GM23338 (cell line): ENCODE measurements at places on chromosomes 6 and 20.

DNA sequence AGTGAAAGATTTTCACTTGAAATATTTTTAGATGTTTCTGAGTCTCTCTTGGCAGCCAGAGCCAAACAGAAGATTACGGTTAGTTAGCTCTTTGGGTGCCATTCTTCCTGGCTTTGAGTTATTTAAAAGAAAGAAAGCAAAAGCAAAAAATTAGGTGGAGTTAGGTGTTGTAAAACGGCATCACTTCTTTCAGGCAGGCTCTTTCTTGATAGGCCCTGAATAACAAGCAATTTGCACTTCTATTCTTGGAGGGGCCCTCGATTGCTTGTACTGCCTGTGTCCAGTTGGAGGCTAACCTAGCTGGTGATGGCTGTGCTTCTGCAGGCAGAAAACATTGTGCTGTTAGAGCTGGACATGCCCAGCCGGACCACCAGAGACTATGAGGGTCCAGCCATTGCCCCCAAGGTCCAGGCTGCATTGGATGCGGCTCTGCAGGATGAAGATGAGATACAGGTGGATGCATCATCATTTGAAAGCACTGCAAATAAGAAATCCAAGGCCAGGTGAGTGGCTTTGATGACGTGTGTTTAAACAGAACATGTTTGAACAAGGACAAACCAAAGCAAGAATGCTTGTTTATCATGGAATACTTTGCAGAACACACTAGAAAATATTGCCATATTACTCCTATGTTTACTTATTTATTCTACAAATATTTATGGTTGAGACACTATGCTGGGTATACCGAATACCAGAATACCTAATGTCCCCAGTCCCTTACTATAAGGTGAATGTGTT lies 28.1 kb upstream of the ASXL1 start:
- DNase-seq, result no peak

GRCh38 chr6:152952866-152953509 lies 29.9 kb downstream of the FBXO5 start:
- DNase-seq, result peak; percentile 69

GRCh38 chr6:79742030-79742429 lies 110.9 kb downstream of the SH3BGRL2 start:
- no peak for DNase-seq

- no peak for DNase-seq
Observed at GRCh38 chr6:30613251-30614043, 3.6 kb downstream of the PPP1R10 start.

GRCh38 chr6:40930555-40930954 lies 108.5 kb downstream of the UNC5CL start:
- DNase-seq, result peak; percentile 22

DNA sequence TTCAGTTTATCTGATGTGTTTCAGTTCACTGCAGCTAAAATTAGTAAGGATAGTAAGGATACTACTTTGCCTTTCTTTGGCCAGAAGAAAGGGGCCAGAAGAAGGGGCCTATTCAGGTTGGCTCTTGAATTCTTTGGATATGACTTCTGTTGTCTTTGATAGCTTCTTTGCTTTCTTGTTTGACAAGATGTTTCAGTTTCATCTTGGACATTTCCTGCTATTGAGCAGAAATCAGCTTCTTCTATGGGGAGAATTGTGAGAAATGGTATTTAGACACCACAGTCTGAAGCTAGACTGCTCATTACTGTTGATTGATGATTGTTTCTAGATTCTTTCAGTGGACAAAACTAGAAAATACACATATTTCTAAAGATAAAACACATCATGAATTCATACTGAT lies 23.2 kb downstream of the L3MBTL3 start:
- no peak for DNase-seq

DNA sequence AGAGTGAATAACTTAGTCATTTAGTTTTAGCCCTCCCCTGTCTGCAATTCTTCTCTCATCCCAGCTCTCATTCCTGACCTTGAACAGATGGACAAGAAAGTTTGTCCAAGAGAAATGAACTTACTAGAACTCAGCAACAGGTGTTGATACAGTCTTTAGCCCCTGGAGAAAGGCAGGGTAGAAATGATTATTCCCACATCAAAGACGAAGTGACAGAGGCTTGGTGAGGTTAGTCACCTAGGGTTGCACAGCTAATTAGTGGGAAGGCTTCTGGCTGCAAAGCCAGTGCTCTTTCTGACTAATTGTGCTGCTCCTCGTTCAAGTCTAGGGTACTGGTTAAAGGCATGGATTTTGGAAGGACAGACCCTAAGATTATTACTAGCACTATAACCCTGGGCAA lies 4.5 kb downstream of the ZDHHC14 start:
- DNase-seq, result no peak

- peak; percentile 100 for DNase-seq
Observed at GRCh38 chr20:46011631-46012482, 3.1 kb downstream of the MMP9 start.

- DNase-seq, result peak; percentile 67
Observed at GRCh38 chr20:53865901-53866793, 204.2 kb downstream of the BCAS1 start.

DNA sequence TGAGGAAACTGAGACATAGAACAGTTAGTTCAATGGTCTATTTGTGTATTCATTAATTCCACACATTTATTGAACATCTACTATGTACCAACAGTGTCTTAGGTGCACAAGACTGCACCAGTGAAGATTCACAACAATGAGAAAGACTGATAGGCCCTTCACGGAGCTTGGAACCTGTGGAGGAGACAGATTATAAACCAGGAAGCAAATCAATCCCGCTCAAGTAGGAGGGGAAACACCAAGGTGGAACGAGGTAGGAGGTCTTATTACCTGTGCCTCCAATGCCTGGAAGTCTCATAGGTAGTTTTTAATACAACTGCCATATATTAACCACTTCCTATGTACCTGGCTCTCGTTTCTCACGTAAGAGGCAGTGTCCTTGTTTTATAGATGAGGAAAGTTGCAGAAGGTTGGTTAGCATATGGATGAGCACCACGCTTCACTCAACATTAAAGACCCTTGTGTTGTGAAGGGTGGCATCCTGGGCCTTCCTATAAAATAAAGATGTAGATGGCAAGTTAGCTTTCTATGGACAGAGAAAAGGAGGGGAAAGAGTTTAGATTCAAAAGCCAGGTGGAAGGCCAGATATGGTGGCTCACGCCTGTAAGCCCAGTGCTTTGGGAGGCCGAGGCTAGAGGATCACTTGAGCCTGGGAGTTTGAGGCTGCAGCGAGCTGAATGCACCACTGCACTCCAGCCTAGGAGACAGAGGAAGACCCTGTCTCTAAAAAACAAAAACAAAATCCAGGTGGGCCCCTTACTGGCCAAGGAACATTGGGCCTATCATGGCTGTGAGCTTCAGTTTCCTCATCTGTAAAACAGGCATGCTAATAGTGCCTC lies 45.1 kb downstream of the SLC13A3 start:
- DNase-seq, result no peak

DNA sequence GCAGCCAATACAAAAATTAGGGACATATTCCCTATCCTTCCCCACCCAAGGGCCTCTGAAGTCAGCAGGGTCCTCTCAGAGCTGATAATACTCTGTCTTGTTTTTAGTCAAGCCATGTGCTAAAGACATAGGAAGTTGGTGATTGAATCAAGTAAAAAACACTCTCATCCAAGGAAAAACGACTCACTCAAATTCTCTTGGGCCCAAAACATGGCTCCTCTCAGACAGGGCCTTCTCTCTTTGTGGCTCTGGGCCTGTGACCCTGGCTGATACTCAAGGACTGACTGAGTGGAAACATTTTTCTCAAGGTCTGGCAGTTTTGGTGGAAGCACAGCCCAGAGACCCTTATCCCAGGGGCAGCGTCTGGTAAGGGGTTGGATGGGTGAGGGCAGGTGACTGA lies 5.9 kb upstream of the SCML4 start:
- no peak for DNase-seq

- no peak for DNase-seq
Observed at GRCh38 chr6:72132851-72133250, 246.5 kb downstream of the RIMS1 start.

- peak; percentile 28 for DNase-seq
Observed at GRCh38 chr6:135630789-135631376, 133.3 kb upstream of the AHI1 start.

GRCh38 chr6:49284180-49284579 lies 178.9 kb downstream of the MMUT start:
- DNase-seq, result no peak

DNA sequence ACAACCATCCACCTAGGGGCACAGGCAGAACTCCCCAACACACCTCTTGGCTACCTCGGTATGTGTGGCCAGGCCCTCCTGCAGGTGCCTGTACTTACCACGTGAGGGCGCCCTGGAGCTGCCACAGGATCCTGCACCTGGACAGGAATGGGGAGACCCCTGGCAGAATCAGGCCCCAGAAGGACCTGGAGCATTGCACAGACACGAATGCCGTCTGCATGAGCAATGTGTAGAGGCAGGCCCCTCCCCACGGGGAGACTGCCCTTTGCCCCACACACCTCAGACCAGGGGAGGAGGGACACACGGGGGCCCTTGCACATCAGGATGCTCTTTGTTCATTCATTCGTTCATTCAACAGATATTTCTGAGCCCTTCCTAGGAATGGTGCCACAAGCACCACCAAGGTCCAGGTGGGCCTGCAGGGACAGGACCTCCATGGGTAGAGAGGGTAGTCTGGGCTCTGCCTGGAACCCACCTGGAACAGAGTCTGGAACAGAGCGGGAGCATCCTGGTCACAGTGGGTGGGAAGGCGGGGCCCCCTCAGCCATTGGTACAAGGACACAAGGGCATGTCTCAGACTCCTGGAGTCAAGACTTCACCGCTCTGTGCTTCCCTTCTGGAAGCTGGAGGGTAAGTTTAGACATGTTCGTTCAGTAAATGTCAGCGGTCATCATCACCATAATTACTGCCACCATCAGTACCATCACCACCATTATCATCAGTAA lies 32.3 kb downstream of the YTHDF1 start:
- peak; percentile 80 for DNase-seq

DNA sequence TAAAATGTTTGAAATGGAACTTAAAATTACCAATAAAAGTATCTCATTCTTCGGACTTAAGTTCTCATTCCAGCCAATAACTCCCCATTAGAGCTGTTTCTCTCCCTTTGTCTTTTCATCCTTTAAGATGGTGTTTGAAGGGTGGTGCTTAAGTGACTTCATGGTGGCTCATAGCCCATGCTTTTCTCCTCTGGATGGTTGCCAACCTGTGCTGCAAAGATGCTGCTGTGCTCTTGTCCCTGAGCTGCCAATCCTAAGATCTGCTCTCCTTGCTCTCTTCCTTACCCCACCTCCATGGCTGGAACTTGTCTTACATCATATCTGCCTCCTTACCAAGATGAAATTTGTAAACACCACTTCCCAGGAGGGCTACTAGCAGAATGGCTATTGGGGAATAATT lies 31.6 kb upstream of the PNRC1 start:
- DNase-seq, result no peak

DNA sequence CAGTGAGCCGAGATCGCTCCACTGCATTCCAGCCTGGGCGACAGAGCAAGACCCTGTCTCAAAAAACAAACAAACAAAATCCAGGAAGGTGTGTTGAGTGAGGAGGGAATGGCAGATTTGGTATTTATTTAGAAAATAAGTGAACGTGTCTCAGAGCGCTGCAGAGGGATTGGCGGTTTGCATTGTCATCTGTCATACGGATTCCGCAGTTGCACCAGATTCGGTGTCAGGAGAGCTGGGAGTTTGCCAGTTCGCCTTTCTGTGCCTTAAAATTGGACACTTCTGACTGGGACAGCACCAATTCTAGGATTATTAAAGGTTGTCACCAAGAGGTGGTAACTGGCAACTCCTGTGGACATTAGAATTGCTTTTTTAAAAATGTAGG lies 912 bp downstream of the SNRNP48 start:
- DNase-seq, result peak; percentile 17

- DNase-seq, result no peak
Observed at GRCh38 chr20:13915284-13915683, 75.1 kb downstream of the SEL1L2 start.

- no peak for DNase-seq
Observed at GRCh38 chr20:43710370-43711044, 16.3 kb downstream of the GTSF1L start.

GRCh38 chr20:12748359-12748994 lies 260.3 kb upstream of the SPTLC3 start:
- DNase-seq, result peak; percentile 37

GRCh38 chr20:56503916-56504315 lies 20.6 kb upstream of the FAM209A start:
- DNase-seq, result peak; percentile 37

DNA sequence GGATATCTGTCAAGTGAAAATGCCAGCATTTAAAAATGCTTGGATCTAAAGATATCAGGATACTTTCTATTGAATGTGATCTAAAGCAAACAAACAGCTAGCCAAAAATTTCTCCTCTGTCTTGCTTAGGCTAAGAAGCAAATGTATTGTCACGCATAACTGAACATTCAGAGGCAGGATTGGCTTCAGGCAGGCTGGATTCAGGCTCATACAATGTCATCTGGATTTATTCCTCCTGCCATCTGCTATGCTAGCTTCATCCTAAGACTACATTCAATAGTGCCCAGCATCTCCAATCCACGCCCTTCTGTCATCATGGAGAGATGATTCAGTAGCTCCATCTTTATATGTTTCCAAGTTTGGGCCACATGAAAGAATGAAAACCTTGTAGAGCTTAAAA lies 27.1 kb downstream of the PFDN4 start:
- DNase-seq, result no peak

- no peak for DNase-seq
Observed at GRCh38 chr20:5150226-5151076, 23.6 kb downstream of the CDS2 start.

- DNase-seq, result no peak
Observed at GRCh38 chr20:59949911-59950310, 8.3 kb upstream of the CDH26 start.

- peak; percentile 97 for DNase-seq
Observed at GRCh38 chr6:96521644-96522464, at the start of gene UFL1. TSS of gene UFL1 (plus strand) at chr6:96521806. CDS start at chr6:96521874, 68 bp downstream.

DNA sequence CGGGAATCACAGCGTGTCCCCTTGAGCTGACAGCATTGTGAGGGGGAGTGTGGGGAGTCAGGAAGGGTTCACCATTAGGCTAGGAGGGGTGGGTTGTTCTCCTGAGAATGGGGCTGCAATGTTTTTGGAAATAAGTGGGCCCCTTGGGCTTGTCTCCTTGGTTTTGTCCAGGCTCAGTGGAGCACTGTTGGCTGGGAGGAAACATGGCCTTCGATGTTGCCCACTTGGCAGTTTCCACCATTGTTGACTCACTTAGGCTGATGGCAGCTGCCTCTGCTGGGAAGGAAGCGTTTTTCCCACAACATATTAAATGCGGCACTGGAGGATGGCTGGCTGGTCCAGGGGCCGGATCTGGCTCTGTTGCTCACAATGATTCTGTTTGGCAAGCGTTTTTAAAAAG lies 512.1 kb downstream of the QKI start:
- no peak for DNase-seq

GRCh38 chr6:143408151-143408786 lies 42.2 kb downstream of the ADAT2 start:
- no peak for DNase-seq

- DNase-seq, result no peak
Observed at GRCh38 chr20:24998631-24999445, 6.3 kb upstream of the APMAP start.

- DNase-seq, result peak; percentile 42
Observed at GRCh38 chr6:156557251-156557910, 219.8 kb upstream of the ARID1B start.

- no peak for DNase-seq
Observed at GRCh38 chr20:14214046-14214445, 123.4 kb downstream of the FLRT3 start.

- DNase-seq, result no peak
Observed at GRCh38 chr20:22411627-22412450, 172.5 kb downstream of the FOXA2 start.
